Progenitor cell of endocrine pancreas (in vitro differentiated cells): ENCODE measurements at places on chromosomes 4 and X.

- H3K36me3 ChIP-seq, result no peaks in the 10 kb centered on the region
- H3K4me3 ChIP-seq, result no peak overlapping the region
- H3K27ac ChIP-seq, result no peak overlapping the region
- no peak for DNase-seq
- H3K4me1 ChIP-seq, result no peaks in the 10 kb centered on the region
- peaks cover 13% of the 10 kb centered on the region for H3K27me3 ChIP-seq
Measured at GRCh38 chr4:7337196-7338058, 97.3 kb downstream of the PSAPL1 start.

DNA sequence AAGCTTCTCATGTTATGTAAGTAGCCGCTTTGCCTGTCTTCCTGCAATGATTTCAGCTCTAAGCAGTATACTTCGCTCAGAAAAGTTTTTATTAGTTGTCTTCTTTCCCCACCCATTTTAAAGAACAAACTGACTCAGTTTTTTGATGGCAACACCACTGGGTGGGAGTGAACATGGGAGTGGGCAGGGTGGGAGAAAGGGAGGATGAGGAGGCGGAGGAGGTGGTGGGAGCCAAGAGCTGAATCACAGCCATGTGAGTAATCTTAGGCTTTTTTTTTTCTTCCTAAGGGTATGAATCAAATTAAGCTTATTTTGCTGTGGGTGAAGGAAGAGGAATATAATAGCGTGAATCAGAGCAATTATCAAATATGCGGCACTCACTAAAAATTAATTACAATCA lies 574.3 kb upstream of the DIPK2B start:
- H3K4me1 ChIP-seq, result peaks cover 7% of the 10 kb centered on the region
- peaks cover 5% of the 10 kb centered on the region for H3K36me3 ChIP-seq
- H3K4me3 ChIP-seq, result no peak overlapping the region
- no peak overlapping the region for H3K27ac ChIP-seq
- H3K27me3 ChIP-seq, result no peaks in the 10 kb centered on the region

DNA sequence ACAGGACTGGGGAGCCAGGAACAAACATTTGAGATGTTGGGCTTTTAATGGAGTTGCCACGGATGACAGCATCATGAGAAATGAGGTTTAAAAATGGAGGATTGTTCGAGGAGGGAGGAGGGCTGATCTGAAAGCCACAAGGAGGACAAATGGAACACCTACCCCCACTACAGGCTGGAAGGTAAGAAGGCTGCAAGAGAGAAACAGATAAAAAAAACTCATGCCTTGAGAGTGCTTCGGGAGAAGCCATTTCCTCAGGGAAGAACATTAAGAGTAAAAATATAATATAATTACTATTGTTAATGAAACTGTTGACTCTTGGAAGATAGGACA lies 119.5 kb upstream of the MAP9 start:
- DNase-seq, result no peak
- no peak overlapping the region for H3K4me3 ChIP-seq
- no peaks in the 10 kb centered on the region for H3K36me3 ChIP-seq
- H3K27ac ChIP-seq, result no peak overlapping the region
- no peaks in the 10 kb centered on the region for H3K27me3 ChIP-seq

- H3K36me3 ChIP-seq, result peaks cover 11% of the 10 kb centered on the region
- H3K4me1 ChIP-seq, result no peaks in the 10 kb centered on the region
- no peak overlapping the region for H3K4me3 ChIP-seq
- no peak overlapping the region for H3K27ac ChIP-seq
Measured at GRCh38 chrX:40700640-40701342, 34.6 kb downstream of the MED14 start.

DNA sequence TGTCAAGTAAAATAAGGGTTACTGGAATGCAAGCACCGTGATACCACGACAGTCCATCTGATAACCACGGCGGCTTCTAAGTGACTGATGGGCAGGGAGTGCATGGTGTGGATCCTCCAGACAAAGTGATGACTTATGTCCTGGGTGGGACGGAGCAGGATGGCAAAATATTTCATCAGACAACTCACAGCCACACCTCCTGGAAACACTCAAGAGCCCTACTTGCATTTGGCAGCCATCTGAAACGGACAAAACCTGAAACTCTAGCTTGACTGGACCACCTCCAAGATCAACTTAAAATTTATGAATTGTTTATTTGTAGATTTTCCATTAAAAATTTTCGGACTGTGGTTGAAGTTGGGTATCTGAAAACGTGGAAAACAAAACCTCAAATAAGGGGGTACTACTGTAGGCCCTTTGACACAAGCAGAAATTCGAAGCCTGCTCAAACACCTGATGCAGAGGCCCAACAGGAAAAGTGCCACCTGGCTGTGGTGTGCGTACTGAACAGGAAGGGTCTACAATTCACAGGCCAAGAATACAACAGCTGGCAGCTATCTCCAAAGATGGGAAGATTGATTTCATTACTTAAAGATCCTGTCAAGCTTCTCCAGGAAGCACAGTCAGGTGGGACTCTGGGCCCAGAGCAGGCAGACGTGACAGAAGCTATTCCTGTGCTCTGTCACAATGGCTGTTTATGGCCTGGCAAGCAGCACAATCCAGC lies 26.0 kb downstream of the LRIT3 start:
- H3K27ac ChIP-seq, result no peak overlapping the region
- no peak for DNase-seq
- H3K4me1 ChIP-seq, result peaks cover 5% of the 10 kb centered on the region
- no peak overlapping the region for H3K4me3 ChIP-seq
- H3K27me3 ChIP-seq, result no peaks in the 10 kb centered on the region
- H3K36me3 ChIP-seq, result no peaks in the 10 kb centered on the region

- no peaks in the 10 kb centered on the region for H3K36me3 ChIP-seq
- H3K27me3 ChIP-seq, result no peaks in the 10 kb centered on the region
- no peak overlapping the region for H3K27ac ChIP-seq
- no peak for DNase-seq
Measured at GRCh38 chr4:126532527-126532926, 1100.2 kb upstream of the INTU start.

- H3K4me3 ChIP-seq, result no peak overlapping the region
- no peak overlapping the region for H3K27ac ChIP-seq
- no peak for DNase-seq
- H3K36me3 ChIP-seq, result peaks cover 19% of the 10 kb centered on the region
Measured at GRCh38 chr4:40608628-40609027, 21.0 kb downstream of the RBM47 start.

- no peaks in the 10 kb centered on the region for H3K4me1 ChIP-seq
- H3K27me3 ChIP-seq, result no peaks in the 10 kb centered on the region
- no peaks in the 10 kb centered on the region for H3K36me3 ChIP-seq
- DNase-seq, result no peak
- no peak overlapping the region for H3K4me3 ChIP-seq
Measured at GRCh38 chr4:181949704-181950312, 293.4 kb upstream of the TENM3 start.

- no peaks in the 10 kb centered on the region for H3K27me3 ChIP-seq
- no peaks in the 10 kb centered on the region for H3K36me3 ChIP-seq
- H3K4me1 ChIP-seq, result no peaks in the 10 kb centered on the region
- no peak for DNase-seq
Measured at GRCh38 chr4:180788729-180789128, 1454.5 kb upstream of the TENM3 start.

GRCh38 chrX:136493011-136493410 lies 4.4 kb upstream of the HTATSF1 start:
- H3K27me3 ChIP-seq, result peaks cover 15% of the 10 kb centered on the region
- H3K27ac ChIP-seq, result no peak overlapping the region
- no peaks in the 10 kb centered on the region for H3K36me3 ChIP-seq
- H3K4me1 ChIP-seq, result no peaks in the 10 kb centered on the region
- DNase-seq, result no peak

- DNase-seq, result no peak
- H3K27me3 ChIP-seq, result no peaks in the 10 kb centered on the region
- peaks cover 1% of the 10 kb centered on the region for H3K4me1 ChIP-seq
- H3K36me3 ChIP-seq, result no peaks in the 10 kb centered on the region
- no peak overlapping the region for H3K27ac ChIP-seq
Measured at GRCh38 chr4:85736571-85736970, 261.6 kb downstream of the ARHGAP24 start.

- no peaks in the 10 kb centered on the region for H3K36me3 ChIP-seq
- H3K4me3 ChIP-seq, result no peak overlapping the region
- no peak for DNase-seq
Measured at GRCh38 chr4:7121866-7122653, 54.2 kb upstream of the GRPEL1 start.

- H3K27ac ChIP-seq, result no peak overlapping the region
- H3K4me3 ChIP-seq, result no peak overlapping the region
- H3K4me1 ChIP-seq, result peaks cover 13% of the 10 kb centered on the region
- H3K36me3 ChIP-seq, result no peaks in the 10 kb centered on the region
Measured at GRCh38 chr4:55634417-55635128, 1.5 kb downstream of the NMU start.
